GM20000 (cell line): ENCODE measurements at places on chromosomes 6 and 20.

DNA sequence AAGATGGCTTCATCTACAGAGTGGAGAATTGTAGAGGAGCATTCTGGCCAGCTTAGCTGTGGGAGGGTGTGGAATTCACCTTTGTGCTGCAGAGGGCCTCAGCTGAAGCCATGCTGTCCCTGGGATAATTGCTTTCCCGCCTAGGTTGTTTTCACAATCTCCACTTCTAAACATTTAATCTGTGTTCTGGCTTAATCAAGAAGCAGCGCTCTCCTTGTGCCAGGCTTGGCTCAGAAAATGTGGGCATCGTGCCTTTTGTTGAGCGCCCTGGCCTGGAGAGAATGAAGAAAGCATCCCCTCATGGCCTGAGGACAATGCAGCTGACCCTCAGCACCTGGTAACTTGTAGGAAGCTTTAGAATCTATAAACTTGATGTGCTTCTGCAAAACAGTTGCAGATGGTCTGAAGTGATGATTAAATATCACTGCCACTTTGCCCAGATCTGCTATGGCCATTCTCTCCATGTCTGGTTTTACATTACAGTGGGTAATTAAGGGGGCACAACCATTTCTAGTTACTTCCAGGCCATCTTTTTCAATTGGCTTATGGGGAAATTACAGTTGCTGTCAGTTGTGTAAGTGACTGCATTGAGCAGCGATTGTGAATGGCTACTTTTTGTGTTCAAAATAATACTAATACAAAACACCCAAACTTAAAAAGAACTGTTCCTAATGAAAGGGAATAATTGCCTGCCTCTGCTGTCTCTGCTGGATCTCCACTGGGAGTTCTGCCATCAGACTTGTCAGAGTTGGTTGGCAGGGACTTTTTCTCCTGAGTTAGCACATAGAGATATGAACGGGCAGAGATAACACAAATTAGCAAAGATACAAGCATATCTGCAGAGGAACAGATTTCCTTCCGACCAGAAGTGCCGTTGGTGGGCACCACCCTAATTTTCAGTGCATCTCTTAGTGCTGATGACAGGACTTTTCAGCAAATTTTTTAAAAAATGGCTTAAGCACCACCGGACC, 18.4 kb downstream of the CTNNBL1 start:
- no peak for DNase-seq

DNA sequence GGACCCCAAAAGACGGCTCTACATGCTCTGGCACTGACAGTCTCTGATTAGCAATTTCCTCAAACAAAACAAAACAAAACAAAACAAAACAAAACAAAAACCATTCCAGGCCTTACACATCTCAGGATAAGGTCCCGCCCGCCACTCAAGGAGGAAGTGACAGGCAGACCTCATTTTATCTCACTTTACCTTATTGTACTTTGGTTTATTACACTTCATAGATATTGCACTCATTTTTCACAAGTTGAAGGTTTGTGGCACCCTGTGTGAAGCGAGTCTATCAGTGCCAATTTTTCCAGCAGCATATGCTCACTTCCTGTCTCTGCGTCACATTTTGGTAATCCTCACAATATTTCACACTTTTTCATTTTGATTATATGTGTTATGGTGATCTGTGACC, 15.2 kb downstream of the ZBP1 start:
- no peak for DNase-seq

DNA sequence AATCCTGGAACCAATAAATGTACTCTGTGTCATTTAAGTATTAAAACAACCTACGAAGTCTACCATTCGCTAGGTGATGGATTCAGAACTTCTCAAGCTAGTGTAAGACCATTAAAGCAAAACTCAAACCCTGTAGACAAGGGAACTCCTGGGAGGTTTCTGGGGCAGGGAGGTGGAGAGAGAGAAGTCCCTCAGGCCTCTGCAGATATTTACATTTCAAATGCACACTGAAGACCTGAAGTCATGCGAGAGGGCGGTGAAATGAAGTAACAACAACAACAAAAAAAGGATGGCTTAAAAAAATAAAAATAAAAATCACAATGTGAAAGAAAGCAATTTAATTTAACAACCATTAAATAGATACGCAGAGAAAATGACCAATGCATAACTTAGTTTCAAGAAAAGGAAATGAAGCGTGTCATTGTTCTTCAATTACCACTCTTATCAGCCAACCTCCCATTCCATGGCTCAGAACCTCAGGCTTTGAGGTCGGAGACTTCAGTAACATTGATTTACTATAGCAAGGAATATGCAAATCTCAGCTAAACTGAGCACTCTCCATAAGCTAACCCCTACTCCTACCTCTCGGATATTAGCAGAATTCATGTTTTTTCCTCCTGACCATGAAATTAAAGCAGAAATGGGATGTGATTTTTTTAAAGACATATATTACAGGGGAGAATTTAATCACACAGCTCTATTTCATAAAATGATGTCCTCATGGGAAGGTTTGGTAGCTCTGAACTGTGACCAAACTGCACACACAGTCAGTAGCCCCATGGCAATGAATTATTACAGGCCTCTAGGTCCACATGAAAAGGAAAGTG, 140.6 kb downstream of the KIF16B start:
- no peak for DNase-seq

DNA sequence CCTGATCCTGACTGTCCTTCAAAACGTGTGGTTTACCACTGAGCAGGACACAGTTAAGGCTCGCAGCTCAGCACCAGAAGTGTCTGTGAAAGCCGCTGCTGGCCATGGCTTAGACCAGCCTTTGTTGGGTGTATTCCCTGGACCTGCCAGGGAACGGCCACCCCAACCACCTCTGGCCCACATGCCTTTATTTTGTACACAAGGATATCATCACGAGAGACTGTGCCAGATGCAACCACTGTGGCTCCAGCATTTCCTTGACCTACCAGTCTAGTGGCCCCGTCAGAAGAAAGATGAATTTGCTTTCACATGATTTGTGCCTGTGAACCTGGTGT, 49.2 kb upstream of the FOXQ1 start:
- no peak for DNase-seq

DNA sequence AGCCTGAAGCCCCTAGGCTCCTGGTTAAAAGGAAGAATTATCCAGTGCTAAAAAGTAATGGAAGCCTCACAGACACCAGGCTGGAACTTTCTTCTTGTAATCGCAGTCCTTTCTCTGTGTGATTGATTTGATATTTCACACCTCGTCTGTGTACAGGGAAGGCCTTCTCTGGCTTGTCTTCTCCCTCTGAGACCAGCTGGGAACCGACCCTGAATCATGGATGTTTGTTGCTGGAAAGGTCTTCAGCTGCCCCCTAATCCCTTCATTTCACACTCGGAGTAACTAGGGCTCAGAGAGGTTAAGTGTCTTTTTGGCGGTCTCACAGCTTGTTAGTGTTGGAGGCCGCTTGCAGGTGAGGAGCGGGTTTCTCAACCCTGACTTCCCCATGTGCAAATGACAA, 500.2 kb upstream of the CDH4 start:
- no peak for DNase-seq

DNA sequence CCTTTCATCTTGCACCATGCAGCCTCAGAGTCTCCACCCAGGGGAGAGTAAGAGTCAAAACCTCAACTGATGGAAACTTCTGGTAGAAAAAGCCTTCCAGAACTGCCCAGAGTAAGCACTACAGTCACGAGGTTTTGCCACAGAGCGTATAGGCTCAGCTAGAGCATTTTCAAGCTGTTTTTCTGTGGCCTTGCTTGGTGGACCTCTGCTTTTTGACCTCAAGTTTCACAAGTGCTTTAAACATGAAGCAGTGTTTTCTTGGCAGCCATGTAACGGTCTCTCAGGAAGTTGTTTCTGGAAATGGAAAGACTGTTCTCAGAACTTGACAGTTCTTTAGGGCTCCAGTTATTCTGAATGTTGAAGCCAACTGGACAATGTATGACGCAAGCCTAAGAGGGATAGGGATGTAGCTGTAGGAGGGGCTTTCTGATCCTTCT, 146.5 kb downstream of the ZDHHC14 start:
- DNase-seq, result peak; percentile 54

DNA sequence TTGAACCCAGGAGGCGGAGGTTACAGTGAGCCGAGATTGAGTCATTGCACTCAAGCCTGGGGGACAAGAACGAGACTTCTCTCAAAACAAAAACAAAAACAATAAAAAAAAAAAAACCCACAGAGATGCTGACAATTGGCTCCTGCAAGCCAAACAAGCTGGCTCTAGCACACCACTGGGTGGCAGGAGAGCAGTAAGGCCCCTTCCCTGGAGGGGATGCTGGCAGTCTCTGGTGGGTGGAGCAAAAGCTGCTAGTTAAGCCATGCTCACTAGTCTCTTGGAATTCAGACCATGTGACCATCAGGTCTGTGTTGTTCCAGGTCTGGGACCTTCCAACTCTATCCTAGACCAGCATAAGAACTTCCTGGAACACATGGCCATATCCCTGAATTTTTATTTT, 18.9 kb upstream of the DSN1 start:
- peak; percentile 73 for DNase-seq

- no peak for DNase-seq
These were observed 598.6 kb downstream of the TBC1D32 start for GRCh38 chr6:120735641-120736040.

GRCh38 chr6:163813979-163814493, 399.5 kb downstream of the QKI start:
- no peak for DNase-seq

DNA sequence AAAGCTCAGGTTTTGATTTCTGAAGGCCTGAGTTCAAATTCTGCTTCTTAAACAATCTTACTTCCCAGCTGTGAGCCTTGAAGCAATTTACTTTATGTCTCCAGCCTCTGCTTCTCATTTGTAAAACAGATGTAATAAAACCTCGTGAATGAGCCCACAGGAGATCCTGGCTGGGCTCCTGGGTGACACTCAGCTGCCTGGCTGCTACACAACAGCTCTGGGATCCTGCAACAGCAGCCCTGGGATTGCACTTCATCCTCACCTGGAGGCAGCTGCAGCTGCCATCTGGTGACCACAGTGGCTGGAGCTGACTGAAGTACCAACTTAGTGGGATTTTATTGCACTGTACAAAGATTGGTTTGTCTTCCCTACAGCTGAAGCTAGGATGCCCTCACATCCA, 98.6 kb downstream of the NDUFAF5 start:
- no peak for DNase-seq

DNA sequence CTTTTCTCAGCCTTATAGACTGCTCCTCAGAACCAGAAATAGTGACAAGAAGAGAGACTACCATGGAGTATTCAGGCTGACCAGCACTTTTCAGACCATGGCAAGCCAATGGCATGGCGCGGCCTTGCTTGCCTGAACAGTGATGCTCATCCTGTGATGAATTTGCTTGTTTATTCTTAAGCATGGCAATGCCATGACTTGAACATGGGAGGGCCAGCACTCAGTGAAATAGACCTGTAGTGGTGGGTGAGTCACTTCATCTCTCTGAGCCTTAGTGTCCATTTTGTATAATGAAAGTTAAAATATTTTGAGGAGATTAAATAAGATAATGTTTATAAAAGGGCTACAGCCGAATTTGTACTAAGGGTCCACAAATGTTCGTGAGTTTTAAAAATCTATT, 79.1 kb downstream of the LRRC1 start:
- DNase-seq, result no peak

- DNase-seq, result no peak
These were observed 40.6 kb upstream of the ECHDC1 start for GRCh38 chr6:127383988-127384387.

GRCh38 chr6:157632821-157633220, 190.2 kb upstream of the SNX9 start:
- DNase-seq, result no peak

GRCh38 chr6:33019372-33019771, 10.0 kb upstream of the HLA-DOA start:
- DNase-seq, result no peak

GRCh38 chr20:13771853-13772453, 12.8 kb downstream of the ESF1 start:
- DNase-seq, result peak; percentile 32

DNA sequence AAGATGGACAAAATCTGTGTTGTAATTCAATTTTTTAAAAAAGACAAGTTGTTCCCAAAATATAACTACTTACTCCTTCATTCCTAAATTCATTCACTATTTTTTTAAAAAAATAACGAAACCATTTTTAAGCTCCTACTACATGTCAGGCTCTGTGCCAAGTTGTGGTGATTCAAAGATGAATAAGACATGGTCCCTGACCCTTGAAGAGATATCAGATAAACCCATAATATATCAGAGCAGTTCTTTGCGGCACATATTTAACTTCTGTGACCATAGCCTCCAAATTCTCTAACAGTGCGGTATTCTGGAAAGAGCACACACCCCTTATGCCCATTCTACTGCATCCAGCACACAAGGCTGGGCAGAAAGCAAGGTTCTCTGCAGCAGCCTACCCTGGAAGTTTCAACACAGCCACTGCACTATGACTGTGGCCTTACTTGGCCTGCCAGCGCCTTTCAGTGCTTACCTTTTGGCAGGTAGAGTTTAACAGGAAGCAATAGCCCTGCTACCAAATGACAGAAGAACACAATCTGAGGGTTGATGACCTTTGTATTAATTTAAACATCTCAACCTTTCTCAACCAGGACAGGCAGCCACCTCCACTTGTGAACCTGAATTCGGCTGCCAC, 406.5 kb downstream of the BTBD9 start:
- DNase-seq, result no peak

- DNase-seq, result peak; percentile 26
These were observed 105.3 kb upstream of the KCNG1 start for GRCh38 chr20:51128198-51128597.

- no peak for DNase-seq
These were observed 4.5 kb downstream of the MUCL3 start for GRCh38 chr6:30945281-30945680.

DNA sequence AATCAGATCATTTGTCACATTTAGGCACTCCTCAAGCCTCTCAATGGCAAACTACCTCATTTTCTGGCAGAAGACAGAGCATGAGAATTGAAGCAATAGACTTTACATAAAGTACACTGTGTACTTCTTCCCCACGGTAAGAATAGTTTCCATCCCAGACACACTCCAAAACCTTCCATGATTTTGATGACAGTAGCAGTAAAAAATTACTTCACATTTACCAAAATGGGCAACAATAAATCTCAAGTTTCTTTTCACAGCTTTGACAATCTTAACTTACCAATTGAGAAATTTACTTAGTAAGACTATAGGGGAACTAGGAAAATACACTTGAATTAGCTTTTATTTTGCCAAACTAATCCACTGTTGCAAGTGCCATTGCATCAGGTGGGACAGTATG, 353.8 kb downstream of the HAO1 start:
- DNase-seq, result no peak

GRCh38 chr6:96811136-96811535, 26.1 kb downstream of the GPR63 start:
- DNase-seq, result no peak

DNA sequence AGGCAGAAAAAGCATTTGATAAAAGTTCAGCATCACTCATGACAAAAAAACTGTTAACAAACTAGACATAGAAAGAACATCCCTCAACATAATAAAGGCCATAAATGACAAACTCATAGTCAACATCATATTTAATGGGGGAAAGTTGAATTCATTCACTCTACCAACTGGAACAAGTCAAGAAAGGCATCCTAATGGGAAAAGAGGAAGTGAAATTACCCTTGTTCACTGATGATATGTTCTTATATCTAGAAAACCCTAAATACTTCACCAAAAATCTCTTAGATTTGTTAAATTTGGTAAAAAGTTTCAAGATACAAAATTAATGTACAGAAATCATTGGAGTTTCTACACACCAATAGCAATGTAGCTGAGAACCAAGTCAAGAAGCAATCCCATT, 48.9 kb downstream of the GGTLC1 start:
- DNase-seq, result no peak

GRCh38 chr6:137412562-137412961, 81.6 kb downstream of the OLIG3 start:
- no peak for DNase-seq
